ENCODE measurements at places on chromosomes 5 and 9.

GRCh38 chr5:569868-570361 is 42.2 kb upstream of the CEP72 start:
- no peak for DNase-seq

DNA sequence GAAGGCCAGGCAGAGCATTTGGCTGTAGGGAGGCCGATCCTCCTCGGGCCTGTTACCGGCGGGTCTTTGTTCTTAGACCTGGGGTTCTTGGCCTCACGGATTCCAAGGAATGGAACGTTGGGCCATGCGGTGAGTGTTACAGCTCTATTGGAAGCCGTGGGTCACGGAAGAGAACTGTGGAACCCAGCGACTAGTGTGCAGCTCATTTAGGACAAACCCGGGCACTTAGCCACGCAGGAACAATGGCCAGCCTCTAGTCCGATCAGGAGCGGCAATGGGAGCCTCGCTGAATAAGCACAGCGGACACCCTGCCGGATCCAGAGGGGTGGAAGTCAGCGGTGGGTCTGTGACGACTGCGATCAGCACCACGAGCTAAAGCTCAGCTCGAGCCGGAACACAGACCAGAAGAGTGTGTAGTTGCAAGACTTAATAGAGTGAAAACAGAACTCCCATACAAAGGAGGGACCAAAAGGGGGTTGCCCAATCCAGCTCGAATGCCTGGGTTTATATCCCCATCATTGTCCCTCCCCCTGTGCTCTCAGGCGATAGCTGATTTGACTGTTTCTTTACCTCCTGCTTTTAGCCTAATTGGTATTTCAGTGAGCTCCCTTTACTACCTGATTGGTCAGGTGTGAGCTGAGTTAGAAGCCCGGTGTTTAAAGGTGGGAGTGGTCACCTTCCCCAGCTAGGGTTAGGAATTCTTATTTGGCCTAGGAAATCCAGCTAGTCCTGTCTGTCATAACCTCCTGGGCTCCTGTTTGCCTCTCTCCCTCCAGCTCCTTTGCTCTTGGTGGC is 53.7 kb upstream of the RPL26L1 start:
- DNase-seq = no peak

- DNase-seq = no peak
Observed at GRCh38 chr5:168770036-168770498, 190.9 kb upstream of the PANK3 start.

GRCh38 chr9:95027914-95028852 is 289.3 kb downstream of the FANCC start:
- DNase-seq = no peak

DNA sequence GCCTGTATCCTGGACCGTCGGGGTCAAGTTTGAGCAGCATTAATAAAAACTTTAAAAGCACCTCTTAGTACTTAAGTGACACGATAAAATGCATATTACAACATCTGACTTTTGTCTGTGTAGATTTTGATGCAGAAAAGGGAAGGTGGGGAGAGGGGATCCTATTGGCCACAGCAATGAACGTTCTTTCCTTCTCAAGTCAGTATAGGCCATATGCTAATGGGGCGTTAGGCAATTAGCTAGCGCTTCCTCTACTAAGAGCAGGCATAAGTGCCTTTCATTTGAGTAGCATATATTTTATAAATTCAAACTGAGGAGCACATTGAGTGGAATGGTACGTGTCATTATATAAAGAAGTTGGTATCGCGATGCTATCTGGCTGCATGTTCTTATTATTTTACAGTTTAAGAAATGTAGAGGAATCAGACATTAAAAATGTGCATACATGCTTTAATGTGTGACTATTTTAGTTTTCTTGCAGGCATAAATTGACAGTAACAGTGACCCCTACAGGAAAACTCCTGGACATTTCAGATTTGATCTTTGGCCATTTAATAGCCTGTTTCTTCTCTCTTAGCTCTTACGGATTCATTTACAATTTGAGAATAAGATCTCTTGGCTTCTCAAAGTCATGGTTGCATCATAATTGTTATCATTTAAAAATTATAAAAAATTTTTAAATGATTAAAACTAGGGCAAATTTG is 1.1 kb upstream of the GNA14 start:
- peak; percentile 71 for DNase-seq

DNA sequence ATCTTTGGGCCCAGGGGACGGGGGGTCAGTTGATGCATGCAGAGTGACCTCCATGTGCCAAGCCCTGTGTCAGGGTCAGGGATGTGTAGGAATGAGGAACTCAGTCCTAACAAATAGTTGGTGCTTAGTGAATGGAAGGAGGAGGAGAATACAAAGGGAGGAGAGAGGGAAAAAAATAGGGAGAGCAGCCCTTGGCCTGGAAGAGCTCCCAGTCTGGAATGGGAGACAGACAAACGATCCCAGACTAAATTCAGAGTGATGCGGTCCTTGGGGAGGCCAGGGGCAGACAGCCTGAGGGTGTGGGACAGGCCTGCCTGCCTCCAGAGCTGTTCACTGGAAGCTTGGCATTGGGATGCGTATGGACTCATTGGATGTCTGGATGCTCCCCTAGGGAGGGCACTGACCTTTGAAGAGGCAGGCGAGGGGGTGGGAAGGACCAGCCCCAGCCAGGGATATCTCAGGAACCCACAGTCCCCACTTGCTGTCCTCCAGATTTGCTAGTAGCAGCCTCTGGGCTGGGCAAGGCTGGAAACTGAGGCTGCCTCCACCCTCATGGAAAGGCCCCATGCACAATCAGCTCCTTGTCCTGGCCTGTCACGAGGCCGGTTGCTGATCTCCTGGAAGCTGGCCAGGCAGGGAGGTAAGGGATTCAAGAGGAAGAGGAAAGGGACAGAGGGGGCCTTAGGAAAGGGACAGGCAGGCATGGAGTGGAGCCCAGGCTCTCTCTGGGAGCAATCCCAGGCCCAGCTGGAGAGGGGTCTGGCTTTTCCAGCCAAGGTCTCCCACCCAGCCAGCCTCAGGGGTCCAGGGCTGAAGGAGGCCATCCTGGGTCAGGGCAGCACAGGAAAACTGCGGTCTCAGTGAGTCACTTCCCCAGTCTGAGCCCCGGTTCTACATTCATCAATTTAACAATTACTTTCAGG is 69.0 kb upstream of the GGTA1 start:
- peak; percentile 25 for DNase-seq

DNA sequence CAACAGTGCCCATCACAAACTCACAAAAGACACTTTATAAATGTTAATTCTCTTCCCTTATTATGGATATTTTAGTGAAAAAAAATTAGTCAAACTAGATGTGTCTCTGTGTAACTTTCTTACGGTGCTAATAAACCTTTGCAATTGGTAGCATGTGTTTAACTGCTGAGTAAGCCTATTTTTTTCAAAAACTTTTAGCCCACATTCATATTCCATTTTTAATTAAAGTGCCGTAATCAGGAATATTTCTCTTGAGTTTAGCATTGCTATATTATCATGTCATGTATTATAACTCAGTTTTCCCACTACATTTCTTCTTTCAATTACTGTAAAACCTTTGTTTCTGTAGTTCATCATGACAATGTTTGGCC is 51.4 kb downstream of the FYB1 start:
- no peak for DNase-seq

DNA sequence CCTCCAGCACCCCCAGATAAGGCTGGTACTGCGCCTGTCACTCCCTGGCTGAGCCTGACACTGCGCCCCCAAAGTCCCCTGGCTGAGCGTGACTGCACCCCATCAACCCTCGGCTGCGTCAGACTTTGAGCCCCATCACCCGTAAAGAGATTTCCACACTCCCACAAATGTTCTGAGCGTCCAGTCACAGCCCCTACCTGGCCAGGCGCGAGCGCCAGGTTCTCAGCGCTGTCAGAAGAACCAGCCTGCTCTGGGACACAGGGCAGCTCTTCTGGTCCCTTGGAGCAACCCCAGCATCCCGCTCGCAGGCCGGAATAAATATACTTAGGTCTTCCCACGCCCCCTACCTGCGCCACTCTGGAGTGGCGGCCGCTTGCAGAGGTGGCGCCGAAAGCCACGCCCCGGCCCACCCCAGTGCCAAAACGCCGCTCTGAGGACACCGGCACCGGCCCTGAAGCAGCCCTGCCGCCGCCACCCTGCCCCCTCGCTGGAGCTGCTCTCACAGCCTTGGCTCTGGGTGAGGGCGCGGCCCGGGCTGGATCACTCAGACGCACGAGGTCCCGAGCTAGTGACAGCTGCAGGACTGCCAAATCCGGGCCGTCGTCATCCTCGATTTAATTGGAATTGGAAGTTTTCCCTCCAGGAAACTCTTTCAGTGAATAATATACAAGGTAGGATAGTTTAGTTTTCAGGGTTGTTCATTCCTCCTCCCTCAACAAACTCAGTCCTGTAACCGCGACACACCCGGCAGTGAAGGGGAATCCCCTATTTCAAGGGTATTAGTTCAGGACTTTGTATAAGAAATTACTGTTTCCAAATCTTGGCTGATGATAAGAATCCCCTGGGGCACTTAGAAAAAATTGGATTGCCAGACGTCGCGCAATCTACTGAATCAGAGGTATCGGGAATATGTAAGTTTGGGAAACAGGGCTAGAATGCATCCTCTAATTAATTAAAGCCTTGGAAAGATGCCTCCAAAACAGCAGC is 1.2 kb upstream of the CEMIP2 start:
- peak; percentile 24 for DNase-seq

DNA sequence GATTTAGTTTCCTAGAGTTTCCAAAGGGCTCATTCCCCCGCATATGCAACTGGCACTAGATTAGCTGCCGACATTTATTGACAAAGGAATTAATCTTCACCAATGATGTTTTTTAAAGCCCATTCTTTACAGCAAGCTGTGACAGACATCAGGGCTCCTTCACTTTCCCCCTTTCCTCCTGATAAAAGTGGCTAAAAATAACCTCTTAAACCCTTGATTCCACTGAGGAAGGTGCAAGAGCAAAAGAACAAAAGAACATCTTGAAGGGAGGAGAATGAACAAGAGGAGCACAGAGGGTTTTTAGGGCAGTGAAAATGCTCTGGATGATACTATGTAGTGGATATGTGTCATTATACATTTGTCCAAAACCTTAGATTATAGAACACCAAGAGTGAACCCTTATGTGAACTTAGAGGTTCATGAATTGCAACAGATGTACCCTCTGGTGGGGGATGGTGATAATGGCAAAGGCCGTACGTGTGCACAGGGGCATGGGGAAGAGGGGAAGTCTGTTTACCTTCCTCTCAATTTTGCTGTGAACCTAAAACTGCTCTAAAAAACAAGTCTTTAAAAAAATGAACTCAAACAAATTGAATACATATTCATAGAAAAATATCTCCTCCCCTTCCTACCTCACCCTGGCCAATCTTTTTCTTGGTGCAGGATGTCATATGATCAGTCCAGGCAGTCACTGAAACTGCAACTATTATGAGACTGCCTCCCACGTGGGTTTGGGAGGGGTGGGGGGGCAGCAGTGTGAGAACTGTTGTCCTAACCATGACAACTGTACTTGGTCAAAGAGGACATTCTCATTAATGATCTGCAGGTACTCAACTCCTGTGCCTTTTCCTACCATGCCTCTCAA is 83.0 kb downstream of the MARCHF3 start:
- DNase-seq = no peak

GRCh38 chr9:4146293-4146692 is 153.6 kb downstream of the GLIS3 start:
- DNase-seq = no peak

DNA sequence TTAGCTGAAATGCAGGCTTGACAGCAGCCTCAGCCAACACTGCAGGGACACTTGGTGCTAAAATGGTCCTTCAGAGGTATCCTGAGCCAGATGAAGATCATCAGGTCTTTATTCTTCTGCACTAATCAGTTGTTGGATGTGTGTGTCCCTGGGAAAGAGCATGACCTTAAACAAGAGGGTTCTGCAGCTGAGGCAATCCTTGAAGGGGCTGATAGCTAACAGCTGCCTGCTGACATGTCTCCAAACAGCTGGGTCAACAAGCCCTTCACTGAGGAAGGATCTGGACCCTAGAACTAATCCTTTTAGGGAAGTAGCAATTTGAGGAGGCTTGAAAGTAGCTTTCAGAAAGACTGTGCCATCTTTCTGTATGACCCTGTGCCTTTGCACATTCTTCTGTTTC is 376.3 kb upstream of the ACTBL2 start:
- DNase-seq = peak; percentile 24

- no peak for DNase-seq
Observed at GRCh38 chr5:6659941-6660684, 26.9 kb downstream of the SRD5A1 start.

GRCh38 chr5:97412959-97413358 is 229.9 kb upstream of the RIOK2 start:
- DNase-seq = no peak

DNA sequence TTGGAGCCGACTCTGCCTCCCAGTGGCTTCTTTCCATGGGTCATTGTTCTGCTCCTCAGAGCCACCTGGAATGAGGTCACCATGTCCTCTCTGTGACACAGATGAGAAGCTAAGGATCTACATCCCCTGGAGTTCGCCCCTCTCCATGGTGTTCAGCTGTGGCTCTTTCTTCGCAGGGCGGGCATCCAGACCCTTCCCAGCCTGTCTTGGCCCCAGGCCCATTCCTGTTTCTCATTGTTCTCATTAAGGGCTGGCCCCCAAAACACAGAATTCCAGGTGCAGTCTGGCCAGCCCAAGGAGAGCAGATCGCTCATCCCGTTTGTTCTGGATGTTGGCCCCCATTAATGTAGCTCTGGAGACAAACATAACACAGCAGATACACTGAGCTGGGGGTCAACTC is 66.4 kb upstream of the COL15A1 start:
- no peak for DNase-seq

- no peak for DNase-seq
Observed at GRCh38 chr9:89522261-89522958, 24.5 kb upstream of the SEMA4D start.

DNA sequence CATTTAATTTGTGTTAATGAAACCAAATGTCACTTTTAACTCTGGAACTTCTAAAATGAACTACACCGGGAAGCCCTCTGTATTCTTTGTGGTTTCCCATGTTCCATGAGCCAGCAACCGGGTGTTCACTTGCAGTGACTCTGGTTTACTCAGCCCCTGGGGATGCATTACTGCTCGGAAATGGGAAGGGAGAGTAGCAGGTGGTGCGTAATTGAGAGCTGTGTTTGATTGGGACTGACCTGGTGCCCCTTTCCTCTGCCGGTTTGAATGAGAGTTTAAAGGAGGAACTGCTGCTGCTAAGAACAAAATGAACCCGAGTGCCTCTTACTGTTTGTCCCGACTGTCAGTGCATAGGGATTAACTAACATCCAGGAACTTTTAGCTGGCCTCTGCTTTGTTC is 100.1 kb upstream of the DHFR start:
- DNase-seq = no peak

DNA sequence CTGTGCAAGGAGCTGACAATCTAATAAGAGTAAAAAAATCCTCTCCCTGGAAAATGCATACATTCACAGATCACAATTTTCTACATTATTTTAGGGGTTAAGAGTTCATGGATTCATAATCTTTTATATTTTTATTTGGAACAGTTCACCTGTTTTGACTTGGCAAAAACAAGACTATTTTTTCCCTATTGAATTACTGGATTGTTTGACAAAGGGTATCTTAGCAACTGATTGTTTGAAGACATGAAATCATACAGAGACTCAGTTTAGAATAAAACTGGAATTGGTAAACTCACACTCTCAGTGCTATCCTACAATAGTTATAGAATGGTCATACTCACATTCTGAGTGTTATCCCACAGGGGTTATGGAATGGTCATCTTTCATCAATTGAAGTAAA is 358.2 kb upstream of the PTGER4 start:
- no peak for DNase-seq

All from fibroblast of pulmonary artery (primary cell).